ENCODE measurements at places on chromosomes 1 and 21. TPM values are rescaled to one million over a fixed set of nuclear protein-coding genes. Genes with fewer than 3 reads are reported as not detected.

CTNNBIP1 gene
- total RNA-seq = 7.4 TPM

SPRR4 gene
- total RNA-seq = not detected

NPL gene
- 2.6 TPM for total RNA-seq

FCGR2B gene
- not detected for total RNA-seq

Measured in T-helper 1 cell treated with Interleukin-12 subunit alpha and Interleukin-12 subunit beta and Interleukin-4 antibody, amounts not matched to agents 30 ng/mL and 1 ng/mL, for 36 hours (primary cell).